ENCODE measurements at places on chromosomes 1 and 21.

GRCh38 chr1:212190169-212190568 lies 95.0 kb upstream of the PPP2R5A start:
- DNase-seq: no peak

DNA sequence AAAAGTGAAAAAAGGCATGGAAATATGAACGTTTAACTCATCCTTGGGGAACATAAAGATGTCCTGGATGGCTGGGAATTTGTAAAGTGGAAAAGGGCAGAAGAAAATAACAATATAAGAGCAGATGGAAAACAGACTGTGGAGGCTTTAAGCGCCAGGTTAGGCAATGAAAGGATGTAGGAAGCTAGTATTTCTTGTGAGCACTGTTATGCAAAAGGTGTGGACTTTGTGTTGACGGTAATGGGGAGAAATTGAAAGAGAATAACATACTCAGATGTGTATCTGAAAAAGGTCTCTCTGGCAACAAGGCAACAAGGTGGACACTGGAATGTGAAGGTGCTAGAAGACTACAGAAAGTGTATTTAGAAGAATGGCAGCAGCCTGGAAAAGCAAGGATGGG lies 411.8 kb downstream of the PLPP3 start:
- no peak for DNase-seq

DNA sequence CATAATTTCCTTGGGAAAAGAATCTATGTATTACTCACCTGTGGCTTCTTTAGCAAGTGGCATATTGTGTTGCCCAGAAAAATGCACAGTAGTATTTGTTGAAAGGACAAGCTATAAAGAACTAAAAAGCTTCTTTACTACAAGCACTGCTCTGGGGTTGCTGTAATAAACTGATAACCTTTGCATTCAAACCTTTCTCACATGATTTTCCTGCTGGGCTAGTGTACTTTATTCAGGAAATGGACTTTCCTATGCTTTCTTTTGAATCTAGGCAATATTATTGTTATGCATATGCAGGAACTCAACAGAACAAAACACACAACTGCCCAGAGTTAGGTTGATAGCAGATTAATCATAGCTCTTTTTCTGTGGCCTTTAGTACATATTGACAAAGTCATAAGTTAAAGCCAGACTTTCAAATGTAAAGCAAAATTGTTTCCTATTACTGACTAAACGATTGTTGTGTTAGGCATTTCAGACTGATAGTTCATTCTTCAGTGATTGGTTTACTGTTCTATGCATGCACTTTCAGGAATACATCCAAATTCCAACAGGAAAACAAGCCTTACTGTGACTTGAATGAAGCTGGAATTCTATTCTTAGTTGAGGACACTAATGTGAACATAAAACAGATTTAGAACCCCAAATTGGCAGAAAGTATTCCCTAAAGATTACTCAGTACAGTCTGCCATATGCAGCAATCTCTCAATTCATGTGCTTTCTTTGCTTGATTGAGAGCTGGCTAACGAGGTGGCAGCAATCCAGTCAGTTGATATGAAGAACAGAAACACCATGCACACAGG lies 564.3 kb upstream of the NEGR1 start:
- no peak for DNase-seq

GRCh38 chr1:226074046-226074445 lies 11.5 kb downstream of the H3-3A start:
- no peak for DNase-seq

- DNase-seq: no peak
Observed at GRCh38 chr1:204114606-204115005, 37.2 kb downstream of the ETNK2 start.

DNA sequence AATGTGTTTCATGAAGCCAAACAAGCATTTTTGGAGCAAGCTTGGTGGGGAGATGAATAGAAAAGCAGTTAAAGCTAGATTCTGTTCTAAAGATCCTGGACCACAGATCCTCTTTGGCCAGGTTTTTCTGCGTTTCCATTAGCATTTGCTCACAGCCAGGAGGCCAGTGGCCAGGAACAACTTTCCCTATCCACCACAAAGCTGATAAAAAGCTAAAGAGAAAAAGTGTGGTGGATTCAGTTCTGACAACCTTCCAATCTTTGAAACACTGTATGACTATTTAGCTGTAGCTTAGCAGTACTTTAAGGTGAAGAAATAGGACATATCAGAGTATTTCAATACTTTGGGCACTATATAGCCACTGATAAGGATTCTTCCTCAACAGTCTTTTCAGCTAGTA lies 3.0 kb upstream of the NEK7 start:
- no peak for DNase-seq

DNA sequence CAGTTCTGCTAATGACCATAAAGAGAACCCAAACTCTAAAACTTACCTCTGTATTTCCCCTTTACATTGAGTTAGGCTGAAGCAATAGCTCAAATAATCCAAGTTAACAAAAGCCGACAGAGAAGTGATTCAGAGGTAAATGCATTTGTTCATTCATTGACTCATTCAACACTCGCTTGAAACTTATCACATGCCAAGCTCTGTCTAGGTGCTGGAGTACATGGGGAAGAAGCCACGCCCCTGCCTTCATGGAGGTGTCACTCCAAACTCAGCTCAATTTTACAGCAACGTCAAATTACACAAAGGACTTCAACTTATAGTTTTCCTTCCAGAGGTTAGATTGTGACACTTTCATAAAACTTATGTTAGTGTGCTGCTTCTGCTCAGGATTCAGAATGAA lies 45.8 kb downstream of the SLC25A24 start:
- DNase-seq: no peak

- DNase-seq: no peak
Observed at GRCh38 chr1:188061881-188062280, 1233.1 kb downstream of the PLA2G4A start.

DNA sequence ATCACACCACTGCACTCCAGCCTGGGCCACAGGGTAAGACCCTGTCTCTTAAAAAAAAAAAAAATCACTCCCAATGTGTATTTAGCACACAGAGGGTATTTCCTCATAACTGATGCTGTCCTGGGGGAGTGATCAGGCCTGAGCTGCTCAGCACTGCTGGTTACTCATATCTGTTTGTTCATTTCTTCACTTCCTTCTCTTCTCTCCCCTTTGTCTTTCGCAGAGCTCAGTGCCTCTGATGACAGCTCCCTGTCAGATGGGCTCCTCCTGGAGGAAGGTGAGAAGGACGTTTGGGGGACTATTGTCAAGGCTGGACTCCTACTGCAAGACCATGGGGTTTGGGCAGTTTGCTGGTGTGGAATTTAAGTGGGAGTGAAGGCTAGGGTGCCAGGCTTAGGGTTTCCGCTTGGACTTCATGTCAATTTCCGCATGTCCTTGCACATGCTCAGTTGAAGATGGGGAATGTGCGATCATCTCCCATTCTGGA lies 13.0 kb downstream of the INAVA start:
- DNase-seq: no peak

GRCh38 chr1:24972221-24972914 lies 42.3 kb upstream of the RUNX3 start:
- no peak for DNase-seq
